ENCODE measurements at places on chromosomes 5 and 9. TPM values are rescaled to one million over a fixed set of nuclear protein-coding genes. Genes with fewer than 3 reads are reported as not detected.
A peak's percentile ranks its signal among the peaks of the same experiment; 100 is the strongest.

GRCh38 chr9:8349901-8350300 is 550.3 kb upstream of the DMAC1 start:
- DNase-seq: no peak

DNA sequence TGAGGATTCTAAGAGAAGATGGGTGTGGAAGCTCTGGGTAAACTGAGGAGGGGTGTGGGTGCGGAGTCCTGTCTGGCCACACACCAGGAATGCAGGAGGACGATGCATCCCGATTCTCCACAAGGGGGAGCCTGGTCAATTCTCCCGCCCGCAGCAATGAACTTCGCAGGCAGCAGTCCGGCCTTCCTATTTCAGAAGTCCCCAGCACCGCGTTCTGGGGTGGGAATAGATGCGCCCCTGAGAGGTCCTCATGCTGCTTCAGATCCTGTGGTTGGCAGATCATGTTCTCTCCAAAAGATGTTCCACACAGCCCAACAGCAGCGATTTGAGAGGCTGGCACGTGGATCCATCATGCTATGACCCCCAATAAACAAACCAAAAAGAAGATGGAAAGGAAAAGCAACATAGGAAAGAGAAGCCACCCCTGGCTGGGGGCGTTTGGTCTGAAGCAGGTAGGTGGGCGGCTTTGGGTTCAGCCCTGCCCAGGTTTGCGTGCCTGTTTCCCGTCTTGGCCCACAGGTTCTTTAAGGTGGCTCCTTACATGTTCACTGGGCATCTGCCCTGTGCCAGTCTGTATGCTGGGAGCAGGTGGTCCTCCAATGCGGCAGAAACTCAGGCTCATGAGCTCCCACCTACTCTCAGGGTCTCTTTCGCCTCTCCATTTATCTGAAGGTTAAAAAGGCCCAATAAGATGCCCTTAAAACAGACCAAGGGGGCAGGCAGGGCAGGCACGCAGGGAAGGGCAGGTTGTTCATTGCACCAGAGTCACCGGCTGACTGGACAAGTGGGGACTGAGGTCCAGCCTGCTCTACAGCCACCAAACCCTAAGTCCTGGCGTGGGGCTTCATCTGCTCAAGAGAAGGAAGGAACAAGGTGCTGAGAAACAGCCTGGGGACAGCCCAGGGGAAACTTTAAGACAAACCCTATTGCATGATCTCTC is 171.6 kb downstream of the PAX5 start:
- peak; percentile 36 for DNase-seq

- peak; percentile 19 for DNase-seq
Observed at GRCh38 chr5:158013939-158014338, 155.0 kb upstream of the CLINT1 start.

- peak; percentile 14 for DNase-seq
Observed at GRCh38 chr5:113447498-113448050, 12.8 kb upstream of the TSSK1B start.

- no peak for DNase-seq
Observed at GRCh38 chr5:15554542-15554941, 54.6 kb downstream of the FBXL7 start.

- no peak for DNase-seq
Observed at GRCh38 chr5:79798893-79799590, 109.4 kb downstream of the CMYA5 start.

DNA sequence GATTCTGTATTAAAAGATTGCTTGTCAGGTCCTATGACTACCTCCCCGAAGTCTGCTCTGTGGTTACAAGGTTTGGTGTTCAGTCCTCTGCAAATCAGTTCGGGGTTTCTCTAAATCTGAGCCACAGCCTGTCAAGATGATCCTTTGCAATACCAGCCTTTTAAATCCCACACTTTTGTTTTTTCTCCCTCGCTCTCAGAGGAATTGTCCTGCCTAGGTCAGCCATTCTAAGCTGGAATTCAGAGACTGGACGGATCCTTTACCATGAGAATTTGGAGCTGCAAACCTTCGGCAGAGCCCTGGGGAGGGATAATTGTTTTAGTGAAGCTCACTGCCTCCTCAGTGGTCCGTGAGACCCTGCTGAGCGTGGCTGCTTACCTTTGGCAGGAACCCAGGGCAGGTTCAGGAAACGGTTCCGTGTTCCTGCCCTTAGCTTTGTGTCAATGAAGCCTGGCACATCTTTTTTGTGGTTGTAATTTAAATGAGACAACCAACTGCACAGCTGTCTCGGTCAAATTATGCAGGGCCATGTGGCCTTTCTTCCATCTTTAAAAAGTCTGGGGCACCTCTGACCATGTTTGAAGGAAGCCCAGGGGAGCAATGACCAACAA is 47.2 kb downstream of the EBF1 start:
- DNase-seq: no peak

DNA sequence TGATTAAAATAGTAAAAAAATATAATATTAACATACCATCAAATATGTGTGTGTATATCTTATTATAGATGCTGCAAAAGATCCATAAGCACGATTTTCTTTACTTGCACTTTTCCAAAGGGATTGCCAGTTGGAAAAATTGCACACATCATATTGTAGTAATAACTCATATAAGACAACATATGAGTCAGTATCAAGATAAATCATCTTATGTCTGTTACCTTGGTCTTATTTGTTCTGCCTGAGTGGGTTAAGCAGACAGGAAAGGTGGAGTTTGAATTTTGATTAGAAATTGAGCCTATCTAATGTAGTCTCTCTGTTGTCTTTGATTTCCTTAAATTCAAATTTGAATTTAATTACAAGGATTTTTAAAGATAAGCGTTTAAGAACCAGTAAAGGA is 24.6 kb downstream of the LYSMD3 start:
- peak; percentile 25 for DNase-seq

GRCh38 chr5:76456258-76456657 is 53.2 kb downstream of the IQGAP2 start:
- no peak for DNase-seq

DNA sequence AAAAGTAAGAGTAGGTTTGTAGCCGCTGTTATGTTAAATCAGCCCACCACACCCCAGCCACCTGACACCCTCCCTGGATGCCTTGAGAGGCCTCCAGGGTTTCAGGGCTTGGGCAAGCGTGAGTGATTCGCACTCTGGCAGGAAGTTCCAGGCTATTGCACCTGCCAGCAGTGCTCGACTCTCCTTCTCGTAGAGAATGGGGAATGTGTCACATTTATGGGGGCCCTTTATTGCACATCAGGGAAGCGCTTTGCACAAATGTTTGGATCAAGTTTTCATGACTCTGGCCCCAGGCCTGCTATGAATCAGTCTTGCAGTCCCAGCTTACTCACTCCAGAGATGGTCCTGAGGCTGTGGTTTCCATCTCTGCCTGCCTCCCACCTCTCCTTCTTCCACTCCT is 66.1 kb upstream of the ADRA1B start:
- DNase-seq: peak; percentile 37

DNA sequence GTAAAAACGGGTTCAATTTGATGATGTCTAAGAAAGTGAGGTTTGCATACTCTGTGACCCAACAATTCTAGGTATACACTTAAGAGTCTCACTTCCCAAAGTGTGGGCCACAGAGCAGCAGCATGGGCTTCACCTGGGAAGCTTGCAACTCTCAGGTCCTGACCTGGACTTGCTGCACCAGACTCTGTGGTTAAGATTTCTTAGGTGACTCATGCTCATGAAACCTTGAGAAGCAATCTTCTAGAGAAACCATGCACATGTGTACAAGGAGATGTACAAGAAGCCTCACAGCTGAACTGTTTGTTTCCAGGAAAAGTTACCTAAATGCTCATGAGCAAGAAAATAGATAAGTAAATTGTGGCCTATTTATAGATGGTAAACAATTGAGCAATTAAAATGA is 30.0 kb downstream of the DNAJC21 start:
- peak; percentile 50 for DNase-seq

DNA sequence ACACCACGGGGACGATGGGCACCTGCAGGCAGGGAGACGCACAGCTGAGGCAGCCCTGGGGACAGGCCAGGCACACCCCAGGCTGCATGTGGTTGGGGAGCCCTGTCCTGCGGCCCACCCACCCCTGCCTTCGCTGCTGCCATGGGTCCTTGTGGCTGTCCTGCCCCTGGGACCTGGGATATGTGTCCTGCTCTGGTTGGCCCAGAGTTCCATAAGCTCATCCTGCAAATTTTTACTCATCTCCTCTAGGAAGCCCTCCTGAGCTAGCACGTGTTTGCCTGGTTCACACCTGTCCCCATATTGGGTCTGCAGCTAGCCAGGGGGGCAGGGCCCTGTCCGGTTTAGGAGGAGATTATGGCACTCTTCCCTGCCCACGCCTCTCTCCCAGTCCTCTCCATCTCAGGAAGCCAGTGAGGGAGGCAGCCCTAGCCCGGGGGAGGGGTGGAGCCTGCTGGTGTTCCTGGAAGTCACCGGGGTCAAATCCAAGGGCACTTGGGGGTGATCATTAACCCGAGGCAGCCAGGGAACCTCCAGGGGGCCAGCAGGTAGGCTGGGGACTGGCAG is 12.2 kb downstream of the EGFL7 start:
- no peak for DNase-seq

DNA sequence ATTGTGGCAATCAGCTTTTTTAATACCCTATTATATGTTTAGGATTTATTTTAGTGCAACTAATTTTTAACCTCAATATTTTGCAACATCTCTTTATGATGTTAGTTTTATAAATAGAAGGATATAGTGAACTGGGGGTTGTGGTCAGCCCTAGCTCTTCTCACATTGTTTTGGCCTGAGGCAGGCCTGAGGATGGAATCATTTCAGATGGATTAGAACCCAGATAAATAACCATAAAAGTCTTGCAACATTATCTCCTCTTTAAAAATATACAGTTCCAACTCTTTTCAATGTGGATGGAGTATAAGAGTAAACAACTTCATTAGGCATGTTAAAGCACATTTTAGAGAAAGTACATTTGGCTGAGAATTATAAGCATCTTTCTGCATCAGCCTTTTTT is 522.7 kb downstream of the NR2F1-AS1 start:
- peak; percentile 97 for DNase-seq

DNA sequence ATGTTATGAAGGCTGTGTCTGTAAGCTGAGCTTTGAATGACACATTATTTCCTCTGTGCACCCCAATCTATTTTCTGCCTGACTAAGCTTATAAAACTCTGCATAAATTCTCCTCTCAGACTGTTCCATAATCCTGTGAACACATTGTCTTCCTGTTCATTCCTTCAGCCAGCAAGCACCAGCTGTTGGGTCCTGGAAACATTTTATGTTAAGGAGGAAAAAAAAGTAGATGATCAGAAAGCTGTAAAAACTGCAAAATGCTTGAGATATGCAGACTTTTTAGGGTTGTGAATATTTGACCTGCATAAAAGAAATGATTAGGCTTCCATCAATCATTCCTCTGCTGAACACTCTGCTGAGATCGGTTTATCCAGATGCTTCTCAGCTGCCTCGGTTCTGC is 1246.0 kb upstream of the DMAC1 start:
- no peak for DNase-seq

DNA sequence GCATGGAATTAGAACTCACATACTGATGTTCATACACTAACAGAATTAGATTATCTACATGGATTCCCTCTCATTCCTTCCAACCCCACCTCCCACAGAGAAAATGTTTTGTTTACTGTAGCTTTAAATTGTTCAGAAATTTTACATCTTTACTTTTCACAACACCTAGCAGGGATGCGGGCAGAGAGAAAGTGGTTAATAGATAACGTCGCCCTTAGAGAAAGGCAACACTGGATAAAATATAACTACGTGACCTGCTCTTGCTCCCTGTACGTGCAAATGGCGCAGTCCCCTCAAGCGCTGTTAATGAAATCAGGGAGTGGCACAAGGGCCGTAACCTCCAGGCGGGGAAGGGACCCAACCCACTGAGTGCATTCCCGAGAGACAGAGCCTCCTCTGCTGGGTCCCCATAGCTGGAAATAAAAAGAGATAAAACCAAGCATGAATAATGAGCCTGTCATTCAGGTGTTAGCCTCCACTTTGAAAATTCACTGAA is 125.3 kb upstream of the DAPK1 start:
- DNase-seq: no peak

GRCh38 chr9:29437526-29437925 is 1864.2 kb upstream of the C9orf72 start:
- no peak for DNase-seq

DNA sequence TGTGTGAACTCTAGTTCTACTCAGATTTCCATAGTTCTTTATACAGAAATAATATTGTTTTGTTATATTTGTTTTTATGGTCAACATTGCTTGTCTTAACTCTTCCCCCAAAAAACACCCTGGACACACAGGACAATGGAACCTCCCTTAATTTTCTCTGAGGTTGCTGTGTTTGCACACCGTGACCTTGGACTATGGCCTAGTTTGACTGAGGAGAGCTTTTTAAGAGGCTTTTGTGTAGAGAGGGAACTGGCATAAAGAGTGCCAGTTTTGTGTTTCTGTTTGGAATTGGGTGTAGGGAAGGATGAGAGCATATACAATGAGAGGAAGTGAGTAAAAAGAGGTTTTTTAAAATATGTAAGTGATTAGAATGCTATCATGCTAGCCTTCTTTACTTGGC is 101.1 kb upstream of the MEF2C start:
- no peak for DNase-seq

DNA sequence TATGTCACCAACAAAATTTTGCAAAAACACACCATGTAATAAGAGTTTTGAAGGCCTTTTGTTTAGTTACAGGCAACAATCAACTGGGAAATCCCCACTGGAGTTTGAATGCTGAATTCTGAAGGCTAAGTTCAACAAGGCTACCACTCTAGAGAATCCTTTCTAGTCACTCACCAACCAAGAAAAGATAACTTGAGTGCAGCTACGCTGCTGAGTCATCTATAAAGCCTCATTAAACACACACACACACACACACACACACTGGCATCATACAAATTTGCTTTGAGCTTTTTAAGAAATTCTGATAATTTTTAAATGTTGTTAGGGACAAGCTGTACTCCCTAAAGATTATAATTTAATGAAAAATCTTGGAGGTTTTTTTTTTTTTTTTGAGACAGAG is 219.6 kb downstream of the DENND1A start:
- DNase-seq: peak; percentile 53

- DNase-seq: peak; percentile 79
Observed at GRCh38 chr9:706606-707459, 134.7 kb upstream of the DMRT1 start.

SNCAIP gene
- 5.1 TPM for total RNA-seq

KCNN2 gene
- 0.50 TPM for total RNA-seq

SPATA31D4 gene
- total RNA-seq: not detected

IL13 gene
- total RNA-seq: not detected

MCCC2 gene
- 16.2 TPM for total RNA-seq

AQP3 gene
- total RNA-seq: 9.0 TPM

GRM6 gene
- total RNA-seq: not detected

CA9 gene
- 0.26 TPM for total RNA-seq

PDLIM4 gene
- 67.2 TPM for total RNA-seq

DTWD2 gene
- 5.4 TPM for total RNA-seq

KCNT1 gene
- total RNA-seq: not detected

OLFM1 gene
- 2.0 TPM for total RNA-seq

PCDHGA12 gene
- 13.7 TPM for total RNA-seq
